ENCODE measurements at places on chromosomes 16 and 17. TPM values are rescaled to one million over a fixed set of nuclear protein-coding genes. Genes with fewer than 3 reads are reported as not detected.

The HSD11B2 gene
- 0.68 TPM for total RNA-seq

The HOXB5 gene
- total RNA-seq, result not detected

The CDRT15L2 gene
- total RNA-seq, result not detected

The NXPH3 gene
- 1.3 TPM for total RNA-seq

DNA sequence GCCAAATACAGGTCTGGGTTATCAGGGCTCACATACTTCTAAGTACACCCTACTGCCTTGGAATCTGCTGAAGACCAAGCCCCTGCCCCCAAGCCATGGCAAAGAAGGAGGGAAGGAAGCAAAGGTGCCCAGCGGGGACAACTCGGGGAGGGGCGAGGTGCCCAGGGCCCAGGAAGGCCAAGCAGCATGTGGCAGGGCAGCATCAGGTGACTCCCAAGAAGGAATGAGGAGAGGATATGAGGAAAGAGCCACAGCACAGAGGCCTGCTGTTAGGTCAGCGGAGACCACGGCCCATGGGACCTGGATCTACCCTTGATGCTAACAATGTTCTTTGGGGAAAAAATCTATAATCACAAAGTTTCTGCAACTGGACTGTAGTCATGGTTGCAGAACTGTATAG lies 142.6 kb upstream of the CRHR1 start:
- no peak for DNase-seq

DNA sequence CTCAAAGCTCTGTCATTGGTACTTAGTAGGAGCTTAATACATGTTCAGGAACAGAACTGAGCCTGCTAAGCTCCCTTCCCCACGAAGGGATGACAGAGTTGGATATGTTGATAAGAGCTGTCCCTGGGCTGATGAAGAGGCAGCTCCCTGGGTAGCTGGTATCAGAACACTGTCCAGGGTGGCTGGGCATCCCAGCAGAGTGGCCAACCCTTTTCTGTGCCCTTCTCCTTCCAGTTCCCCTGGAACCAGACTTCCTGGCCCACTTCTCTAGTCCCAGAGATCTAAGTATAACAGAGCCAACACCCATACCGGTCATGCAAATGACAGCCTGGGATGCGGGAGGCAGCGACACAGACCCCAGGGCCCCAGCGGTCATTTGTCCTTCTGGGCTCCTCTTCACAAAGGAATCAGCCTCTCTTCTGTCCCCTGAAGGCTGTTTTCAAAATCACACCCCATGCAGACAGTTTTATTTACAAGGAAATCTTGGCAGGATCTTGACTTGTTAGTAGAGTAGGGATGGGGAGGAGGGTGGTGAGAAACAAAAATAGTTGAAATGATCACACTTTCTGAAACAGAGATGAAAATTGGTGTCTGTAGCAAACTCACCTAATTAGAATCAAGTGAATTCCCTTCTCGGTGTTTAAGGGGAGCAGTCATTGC lies 1.4 kb upstream of the RHBDL3 start:
- DNase-seq, result no peak

- no peak for DNase-seq
Measured at GRCh38 chr17:39027455-39028035, 60.3 kb upstream of the FBXO47 start.

GRCh38 chr17:76240461-76241203 lies at the start of gene RNF157:
RNF157 (minus strand) TSS chr17:76240493; CDS start chr17:76240240, 253 bp downstream.
- DNase-seq, result no peak

DNA sequence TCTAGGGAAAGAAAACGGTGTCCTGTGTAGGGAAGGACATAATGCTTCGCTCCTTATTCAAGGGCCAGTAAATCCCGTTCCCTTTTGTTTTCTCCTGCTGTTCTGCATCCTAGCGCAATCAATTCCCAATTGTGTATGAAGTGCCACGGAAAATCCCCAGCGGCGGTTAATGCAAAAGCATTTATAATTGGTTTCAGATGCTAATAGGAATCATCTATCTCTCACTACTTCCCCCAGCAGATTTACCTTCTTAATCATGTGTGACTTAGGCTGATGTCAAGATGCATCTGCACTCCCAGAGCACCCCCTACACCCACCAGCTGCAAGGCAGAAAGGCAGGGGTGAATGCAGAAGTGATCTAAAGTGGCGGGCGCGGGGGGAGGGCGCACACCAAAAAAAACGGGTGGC lies 32.7 kb upstream of the SSTR2 start:
- no peak for DNase-seq

GRCh38 chr17:7435676-7436555 lies 681 bp downstream of the TMEM102 start:
- no peak for DNase-seq

DNA sequence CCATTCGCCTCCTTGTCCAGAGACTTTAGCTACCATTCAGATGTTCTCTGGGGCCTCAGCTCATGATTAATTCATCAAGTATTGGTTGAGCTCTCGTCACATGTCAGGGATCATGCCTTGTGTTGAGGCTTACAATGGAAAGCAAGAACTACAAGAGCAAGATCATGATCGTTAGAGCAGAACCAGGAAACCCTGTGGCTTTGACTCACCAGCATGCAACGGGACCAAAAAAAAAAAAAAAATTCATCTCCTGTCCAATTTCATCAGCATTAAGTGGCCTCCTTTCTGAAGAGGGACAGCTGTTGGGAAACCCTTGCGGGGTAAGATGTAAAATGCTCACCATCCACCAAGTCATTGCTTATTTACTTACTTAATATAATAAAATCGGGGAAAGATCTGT lies 12.1 kb upstream of the USP10 start:
- DNase-seq, result no peak

DNA sequence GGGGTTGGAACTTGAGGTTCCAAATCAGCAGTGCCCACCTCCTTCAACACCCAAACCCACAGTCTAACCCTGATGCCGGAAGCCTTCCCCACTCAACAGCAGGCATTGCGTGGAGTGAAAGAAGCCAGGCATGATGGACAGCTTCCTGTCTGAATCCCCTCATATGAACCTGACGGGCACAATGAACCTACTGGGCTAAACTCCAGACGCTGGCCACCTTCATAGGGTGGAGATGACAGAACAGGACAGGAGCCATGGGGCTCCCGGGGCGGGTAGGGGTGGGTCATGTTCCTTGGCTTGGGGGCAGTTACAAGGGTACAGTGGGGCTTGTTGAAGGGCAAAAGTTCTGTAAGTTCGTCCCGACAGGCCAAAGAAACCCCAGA lies 460 bp upstream of the HSBP1 start:
- no peak for DNase-seq

GRCh38 chr17:40909755-40910154 lies 24.7 kb upstream of the KRT20 start:
- no peak for DNase-seq

GRCh38 chr17:65467156-65467555 lies 94.3 kb downstream of the AXIN2 start:
- DNase-seq, result no peak

DNA sequence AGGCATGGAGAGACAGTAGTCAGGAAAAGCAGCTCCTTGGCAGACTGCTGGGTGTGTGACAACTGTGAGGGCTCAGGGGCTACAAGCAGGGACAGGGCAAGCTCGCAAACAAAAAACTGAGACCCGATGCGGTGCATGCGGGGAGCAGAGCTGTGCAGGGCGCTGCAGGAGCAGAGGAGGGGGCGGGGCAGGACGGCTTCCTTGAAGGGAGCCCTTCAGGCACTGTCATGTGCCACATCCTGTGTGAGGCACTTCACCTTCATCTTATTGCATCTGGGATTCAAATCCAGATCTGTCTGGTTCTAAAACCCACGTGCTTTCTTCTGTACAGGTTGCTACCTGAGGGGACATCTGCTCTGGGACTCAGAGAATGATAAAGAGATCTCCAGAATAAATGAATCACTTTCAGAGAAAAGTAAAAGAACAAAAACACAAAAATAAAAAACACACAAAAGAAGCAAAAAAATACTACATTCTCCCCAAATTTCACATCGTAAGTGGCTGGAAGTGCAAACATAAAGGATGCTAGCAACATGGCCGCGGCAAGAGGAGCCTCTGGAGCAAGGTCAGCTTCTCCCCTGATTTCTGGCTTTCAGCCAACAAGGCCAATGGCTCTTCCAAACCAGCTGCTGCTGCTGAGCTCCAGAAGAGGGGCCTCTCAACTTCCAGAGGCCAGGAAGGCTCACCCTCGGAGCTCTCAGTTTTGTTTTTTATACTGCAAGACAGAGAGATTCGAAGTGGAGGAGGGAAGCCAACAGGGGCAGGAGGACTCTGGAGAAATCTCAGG lies 14.2 kb downstream of the LYRM9 start:
- no peak for DNase-seq

DNA sequence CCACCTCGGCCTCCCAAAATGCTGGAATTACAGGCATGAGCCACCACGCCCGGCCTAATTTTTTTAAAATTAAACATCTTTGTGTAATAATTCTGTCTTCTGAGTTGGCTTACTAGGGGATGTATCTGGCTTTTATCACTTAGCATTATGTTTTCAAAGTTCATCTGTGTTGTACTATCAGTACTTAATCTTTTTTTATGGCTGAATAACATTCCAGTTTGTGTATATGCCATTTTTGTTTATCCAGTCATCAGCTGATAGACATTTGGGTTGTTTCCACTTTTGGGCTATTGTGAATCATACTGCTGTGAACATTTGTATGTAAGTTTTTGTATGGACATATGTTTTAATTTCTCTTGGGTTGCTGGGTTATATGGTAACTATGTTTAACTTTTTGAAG lies 69.0 kb downstream of the CHD9 start:
- DNase-seq, result no peak

DNA sequence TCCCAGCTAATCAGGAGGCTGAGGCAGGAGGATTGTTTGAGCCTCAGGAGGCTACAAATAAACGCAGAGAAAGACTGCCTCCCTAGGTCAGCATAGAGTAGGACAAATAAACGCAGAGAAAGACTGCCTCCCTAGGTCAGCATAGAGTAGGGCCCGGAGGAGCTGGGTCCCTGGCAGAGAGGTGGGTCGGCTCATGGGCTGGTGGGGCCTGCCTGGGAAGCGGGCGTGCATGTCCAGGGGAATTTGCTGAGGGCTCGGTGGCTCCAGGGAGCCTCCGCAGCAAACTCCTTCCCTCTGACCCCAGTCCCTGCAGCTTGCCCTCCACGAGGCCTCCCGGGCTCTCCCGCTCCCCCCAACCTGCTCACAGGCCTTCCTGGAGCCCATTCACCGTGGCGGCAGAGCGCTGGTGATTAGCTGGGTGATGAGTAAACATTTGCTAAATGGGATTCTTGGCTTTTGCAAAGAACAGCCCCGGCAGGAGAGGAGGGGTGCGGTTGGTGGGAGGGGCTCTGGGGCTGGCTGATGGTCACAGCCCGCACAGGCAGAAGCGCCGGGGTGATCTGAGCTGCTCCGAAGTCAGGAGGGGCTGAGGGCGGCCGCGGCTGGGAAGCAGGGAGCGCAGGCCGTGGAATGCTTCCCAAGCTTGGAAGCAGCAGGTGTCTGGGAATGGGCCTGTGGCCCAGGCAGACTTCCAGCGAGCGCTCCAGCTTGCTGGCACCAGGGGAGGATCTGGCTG lies 93.1 kb downstream of the RTN4RL1 start:
- DNase-seq, result no peak

DNA sequence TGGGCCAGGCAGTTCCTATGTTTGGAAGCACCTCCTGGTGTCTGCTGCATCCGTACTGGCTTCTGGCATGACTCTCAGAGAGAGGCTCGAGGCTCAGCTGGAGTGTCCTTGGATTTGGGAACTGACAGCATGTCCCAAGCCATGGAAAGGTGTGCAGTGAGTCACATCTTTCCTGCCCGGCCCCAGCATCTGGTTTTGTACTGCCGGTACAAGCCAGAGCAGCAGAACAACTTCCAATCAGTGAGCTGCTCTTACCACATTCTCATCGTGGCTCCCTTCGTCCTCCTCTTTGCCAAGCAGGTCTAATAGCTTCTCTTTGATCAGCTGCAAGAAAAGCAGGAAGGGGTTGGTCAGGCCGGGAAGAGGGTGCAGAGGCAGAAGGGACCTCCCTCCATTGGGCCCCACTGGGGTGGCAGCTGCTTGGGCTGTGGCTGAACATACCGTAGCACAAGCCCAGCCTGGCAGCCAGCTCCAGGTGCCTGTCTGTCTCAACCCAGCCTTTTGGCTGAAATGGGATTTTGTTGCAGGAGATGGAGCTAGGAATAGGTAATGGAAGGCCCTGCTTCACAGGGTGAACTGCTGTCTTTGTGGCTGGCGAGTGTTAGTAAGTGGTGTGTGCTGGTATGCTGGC lies 24.2 kb downstream of the SPACA3 start:
- no peak for DNase-seq

GRCh38 chr17:28862561-28862960 lies 7.7 kb downstream of the ERAL1 start:
- DNase-seq, result no peak

DNA sequence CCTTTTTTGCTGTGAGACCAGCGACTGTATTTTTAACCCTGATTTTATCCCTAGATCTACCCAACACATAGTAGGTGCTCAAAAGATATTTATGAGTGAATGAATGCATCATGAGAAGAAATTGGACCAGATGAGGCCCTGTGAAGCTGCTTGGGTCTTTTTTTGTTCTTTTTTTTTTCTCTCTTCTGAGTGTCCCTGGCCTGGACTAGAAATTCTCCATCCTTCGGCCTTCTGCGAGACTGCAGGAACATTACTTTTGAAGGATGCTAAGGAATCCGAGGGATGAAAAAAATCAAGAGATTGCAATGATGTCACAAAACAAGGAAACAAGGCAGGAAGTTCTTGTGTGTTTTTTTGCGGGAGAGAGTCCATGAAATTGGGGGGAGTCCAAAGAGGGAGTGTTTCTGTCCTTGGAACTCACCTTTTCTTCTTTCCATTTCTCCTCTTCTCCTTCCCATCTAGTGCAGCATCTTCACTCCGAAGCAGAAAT lies 560 bp upstream of the RUSF1 start:
- no peak for DNase-seq

DNA sequence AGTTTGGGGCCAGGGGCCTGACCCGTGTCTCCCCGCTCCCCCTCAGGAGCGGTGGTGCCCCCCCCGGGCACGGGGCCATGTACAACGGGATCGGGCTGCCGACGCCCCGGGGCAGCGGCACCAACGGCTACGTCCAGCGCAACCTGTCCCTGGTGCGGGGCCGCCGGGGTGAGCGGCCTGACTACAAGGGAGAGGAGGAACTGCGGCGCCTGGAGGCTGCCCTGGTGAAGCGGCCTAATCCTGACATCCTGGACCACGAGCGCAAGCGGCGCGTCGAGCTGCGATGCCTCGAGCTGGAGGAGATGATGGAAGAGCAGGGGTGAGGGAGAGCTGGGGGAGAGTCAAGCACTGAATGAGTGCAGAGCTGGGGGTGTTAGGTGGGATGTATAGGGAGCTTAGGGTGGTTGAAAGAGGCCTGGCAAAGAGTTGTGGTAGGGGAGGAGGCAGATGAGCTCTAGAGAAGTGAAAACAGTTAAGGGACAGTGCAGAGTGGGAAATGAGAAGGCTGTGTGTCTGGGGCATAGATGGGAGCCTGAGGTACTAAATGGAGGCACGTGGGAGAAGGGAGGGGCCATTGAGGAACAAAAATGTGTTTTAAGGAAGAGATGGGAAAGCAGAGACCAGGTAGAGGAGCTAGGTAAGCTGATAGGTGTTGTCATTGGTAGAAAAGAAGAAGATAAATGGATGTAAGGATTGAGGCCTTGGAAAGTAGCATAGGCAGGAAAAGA lies 4.0 kb downstream of the SRRM2 start:
- DNase-seq, result no peak

DNA sequence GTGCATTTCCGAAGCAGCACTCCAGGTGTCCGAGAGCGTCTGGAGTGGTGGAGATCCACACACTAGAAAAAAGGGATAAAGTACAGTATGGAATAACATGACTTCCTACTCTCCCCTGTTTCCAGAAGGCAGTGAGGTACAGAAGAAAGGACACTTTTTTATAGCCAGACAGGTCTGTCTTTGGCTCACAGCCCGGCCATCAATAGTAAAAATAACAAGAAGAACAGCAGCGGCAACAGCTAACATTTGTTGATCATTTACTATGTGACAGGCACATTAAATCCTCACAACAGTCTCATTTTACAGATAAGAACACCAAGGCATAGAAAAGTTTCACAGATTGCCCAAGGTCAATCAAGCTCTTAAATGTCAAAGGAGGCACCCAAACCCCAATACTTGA lies 16.2 kb downstream of the DYNLRB2 start:
- DNase-seq, result no peak
